NCI-H748 treated with DMSO at 0.1 percent for 48 hours (cell line): ENCODE measurements at places on chromosomes 5 and 9.

DNA sequence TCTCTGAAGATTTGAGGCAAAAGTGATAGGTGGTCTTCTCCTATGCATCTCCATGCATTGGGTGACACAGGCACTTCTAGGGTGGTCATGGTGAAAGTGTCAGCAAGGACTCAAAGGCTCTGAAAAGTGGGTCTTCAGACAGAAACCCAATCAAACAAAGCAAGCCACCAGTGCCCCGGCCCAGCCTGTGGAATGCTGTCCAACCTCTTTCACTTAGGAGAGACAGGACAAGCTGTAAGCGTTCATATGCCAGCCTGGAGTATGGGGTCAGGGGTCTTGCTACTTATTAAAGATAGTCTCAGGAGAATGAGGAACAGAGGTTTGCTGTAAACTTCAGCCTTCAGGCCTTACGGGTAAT lies 324.5 kb downstream of the GADD45G start:
- DNase-seq = no peak

DNA sequence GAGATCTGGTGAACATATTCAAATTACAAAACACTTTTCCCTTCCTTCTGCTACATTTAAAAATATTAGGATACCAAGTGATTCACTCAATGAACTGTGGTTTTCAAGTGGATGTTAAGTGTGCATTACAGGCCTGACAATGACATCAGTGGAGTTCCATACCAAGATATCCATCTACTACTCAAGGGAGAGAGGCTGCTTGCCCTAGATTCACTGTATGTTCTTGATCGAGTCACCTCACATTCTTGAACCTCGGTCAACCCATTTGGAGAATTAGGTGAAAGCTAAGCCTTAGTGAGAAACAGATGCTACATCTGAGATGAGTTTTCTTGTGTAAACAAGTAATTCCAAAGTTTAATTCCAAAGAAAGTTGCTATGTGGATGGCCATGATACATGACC lies 142.2 kb downstream of the FGF10 start:
- no peak for DNase-seq

- DNase-seq = no peak
These were observed 56.3 kb upstream of the GPBP1 start for GRCh38 chr5:57117596-57117995.

- DNase-seq = no peak
These were observed 372.1 kb upstream of the RIOK2 start for GRCh38 chr5:97554977-97555643.

GRCh38 chr5:9519537-9519936 lies 26.3 kb downstream of the SEMA5A start:
- no peak for DNase-seq
